ENCODE measurements at places on chromosomes 6 and 20.

DNA sequence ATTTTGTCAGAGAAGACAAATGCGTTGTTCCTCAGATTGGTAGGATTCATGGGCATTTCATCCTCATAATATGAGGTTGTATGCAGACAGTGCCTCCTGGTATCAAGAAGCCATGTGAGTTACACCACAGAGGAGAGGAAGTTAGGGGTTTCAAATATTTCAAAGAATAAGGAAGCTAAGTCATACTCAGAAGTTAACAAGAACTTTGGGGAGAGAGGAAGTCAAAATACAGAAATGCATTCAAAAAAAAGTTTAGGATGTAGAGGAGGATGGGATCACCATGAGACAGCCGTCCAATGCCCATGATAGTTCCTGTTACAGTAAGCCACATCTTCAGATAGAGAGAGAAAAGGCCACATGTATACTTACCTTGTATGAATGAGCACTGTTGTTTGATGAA is 22.3 kb downstream of the HLA-DOB start:
- DNase-seq: peak; percentile 53

DNA sequence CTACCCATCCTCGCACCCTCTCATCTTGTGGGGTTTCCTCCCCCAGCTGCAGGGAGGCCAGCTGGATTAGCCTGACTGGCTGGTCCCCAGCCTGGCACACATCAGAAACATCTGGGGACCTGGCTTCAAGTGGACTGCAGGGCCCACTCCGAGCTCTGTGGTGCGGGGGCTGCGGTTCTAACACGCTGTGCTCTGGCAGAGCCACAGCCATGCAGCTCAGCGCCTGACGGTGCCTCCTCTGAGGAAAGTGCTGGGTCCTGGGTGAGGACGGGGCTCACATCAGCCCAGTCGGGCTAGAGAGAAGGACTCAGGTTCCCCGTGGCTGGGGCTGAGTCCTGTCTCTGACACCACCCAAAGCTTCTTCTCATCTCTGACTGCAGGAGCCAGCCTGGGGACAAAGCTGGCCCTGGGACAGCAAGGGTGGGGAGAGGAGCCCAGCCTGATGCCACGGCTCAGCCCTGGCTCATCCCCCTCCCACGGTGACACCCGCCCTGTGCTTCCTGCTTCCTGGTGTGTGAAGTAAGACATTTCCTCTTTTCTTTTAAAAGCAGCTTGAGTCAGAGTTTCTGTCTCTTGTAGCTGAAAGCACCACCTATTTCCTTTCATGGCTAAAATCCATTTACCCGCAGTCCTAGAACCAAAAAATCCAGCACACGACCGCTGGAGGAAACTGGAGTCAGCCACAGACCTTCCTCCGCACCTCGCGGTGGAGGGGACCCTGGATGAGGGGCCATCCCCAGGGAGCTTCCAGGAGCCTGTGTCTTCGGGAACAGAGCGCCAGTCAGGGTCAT is 127.4 kb upstream of the AFDN start:
- peak; percentile 80 for DNase-seq

DNA sequence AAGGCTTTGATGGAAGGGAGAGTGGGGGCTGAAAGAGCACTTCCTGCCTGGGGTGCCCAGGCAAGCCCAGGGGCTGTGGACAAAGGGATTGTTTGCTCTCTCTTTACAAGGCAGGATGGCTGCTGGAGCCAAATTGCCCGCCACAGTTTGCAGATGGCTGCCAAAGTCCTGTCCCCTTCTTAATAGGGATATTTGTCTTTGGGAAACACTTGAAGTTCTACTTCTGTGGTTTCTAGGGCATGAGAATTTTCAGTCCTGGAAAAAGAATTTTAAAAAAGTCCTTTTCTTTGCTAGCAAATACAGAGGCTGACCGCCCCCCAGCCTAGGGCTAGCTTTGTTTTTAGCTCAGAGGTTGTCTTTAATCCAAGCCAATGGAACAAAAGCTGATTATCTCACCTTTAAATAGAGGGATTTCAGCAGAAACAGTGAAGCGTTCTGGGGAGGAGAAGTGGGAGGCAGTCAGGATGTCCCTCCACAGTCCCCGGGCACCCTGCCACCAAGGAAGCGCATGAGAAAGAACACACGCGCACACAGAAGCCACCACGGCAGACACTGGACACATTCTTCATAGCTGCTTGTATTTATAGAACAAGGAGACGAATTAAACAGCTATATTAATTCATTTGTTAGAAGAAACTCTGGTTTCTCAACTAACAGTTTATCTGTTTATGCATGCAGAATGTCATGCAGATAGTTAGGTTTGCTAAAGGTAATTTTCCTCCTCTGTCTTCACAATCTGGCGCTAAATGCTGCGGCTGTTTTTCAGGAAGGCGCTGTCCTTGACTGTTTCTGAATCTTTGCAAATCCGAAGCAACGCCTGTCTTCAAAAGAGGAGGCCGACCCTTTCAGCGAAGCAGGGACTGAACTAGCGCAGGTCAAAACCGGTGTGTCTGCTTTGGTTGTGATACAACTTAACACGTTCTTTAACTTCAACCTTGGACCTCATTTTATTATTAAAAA is 736.9 kb downstream of the QKI start:
- no peak for DNase-seq

- DNase-seq: no peak
Observed at GRCh38 chr6:170097505-170098427, 193.1 kb downstream of the DLL1 start.

DNA sequence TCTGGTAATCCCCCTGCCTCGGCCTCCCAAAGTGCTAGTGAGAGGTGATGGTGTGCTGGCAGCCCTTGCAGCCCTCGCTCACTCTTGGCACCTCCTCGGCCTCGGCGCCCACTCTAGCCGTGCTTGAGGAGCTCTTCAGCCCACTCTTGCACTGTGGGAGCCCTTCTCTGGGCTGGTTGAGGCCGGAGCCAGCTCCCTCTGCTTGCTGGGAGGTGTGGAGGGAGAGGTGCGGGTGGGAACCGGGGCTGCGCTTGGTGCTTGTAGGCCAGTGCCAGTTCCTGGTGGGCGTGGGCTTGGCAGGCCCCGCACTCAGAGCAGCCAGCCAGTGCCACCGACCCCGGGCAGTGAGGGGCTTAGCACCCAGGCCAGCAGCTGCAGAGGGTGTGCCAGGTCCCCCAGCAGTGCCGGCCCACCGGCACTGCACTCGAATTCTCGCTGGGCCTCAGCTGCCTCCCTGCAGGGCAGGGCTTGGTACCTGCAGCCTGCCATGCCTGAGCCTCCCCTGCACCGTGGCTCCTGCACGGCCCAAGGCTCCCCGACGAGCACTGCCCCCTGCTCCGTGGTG is 189.0 kb upstream of the ASCC3 start:
- no peak for DNase-seq

- DNase-seq: no peak
Observed at GRCh38 chr6:81655696-81656095, 96.8 kb downstream of the TENT5A start.

DNA sequence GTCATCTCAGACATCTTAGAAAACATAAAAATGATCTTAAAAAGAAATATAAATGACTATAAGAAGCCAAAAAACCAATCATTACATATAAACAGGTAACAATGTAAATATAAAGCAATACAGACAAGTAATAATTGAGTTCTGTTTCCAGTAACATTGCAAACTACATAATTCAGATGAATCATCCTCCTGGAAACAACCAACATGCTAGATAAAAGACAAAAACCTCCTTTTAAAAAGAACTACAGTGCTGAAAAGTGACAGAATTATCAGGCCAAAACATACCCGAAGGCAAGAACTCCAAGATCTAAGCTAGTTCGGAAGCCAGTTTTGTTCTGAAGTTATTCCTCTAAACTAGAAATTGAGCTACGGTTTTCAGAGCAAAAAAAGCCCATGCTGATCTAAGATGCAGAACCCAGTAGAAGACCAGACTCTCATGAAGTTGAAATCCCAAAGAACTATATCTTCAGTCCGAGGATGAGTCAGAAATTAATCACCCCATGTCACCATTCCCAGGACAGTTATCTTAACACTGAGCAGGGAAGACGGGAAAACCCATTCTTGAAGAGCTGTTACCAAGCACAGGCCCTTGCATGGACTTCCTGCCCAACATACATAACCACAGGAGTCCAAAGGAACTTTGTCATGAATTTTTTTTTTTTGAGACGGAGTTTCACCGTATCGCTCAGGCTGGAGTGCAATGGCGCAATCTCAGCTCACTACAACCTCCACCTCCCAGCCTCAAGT is 9.8 kb downstream of the PGM3 start:
- no peak for DNase-seq

DNA sequence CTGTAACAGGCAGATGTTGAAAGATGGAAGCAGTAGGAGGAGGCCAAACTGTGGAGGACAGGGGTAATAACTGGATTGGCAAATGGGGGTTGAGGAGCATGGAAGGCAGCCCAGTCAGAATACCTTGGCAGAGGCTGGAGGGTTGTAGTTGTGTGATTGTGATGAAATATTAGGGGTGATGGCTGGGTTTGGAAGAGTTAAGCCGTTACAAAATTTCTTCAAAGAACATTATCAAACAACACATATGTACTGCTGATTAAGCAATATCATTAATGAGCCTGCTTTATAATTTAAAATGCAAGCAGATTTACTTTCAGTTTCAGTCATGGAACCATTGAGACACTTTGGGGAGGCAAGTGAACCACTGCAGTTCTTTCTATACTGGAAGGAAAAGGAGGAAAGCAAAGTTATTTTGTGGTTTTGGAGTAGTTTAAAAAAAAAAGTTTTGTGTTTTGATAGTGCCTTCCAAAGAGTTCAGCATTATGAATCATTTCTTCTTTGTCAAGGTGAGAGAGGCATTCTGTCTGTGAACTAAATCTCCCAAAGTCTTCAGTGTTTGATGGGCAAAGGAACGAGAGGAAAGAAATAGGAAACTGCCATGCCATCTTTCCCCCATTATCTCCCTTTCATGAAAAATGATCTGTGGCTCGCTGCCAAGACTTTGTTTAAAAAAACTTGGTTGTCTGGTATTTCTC is 20.7 kb downstream of the FOXO3 start:
- no peak for DNase-seq

- peak; percentile 8 for DNase-seq
Observed at GRCh38 chr6:111361648-111362047, 121.4 kb downstream of the REV3L start.

DNA sequence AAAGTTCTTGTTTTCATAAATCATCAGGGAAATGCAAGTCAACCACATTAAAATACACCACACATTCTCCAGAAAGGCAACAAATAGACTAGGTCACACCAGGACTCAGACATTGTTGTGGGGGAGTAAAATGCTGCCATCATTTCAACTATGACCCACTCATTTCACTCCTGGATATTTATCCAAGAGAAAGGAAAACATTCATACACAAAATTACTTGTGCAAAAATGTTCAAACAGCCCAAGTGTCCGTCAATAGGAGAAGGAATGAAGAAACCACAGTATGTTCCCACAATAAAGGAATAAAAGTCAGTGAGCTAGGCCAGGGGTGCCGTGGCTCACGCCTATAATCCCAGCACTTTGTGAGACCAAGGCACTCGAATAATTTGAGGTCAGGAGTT is 81.5 kb upstream of the QKI start:
- no peak for DNase-seq

GRCh38 chr6:125846292-125847024 is 55.7 kb downstream of the NCOA7 start:
- no peak for DNase-seq

DNA sequence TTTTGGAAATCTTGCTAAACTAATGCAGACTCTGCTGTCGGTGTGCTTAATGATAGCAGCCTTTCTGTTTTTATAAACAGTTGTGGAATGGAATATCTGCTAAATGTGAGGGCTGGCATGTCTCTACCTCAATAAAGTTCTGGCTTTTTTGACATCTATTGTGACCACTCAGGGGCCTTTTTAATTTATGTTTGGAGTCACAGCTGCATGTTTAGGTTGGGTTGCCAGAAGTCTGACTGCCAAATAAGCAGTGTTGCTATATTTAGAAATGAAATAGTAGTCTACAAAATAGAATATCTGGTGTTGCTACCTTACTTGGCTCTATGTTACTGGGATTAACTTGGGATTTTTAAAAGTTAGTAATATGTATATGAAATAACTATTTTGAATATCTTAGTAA is 125.1 kb upstream of the LOC128125822 start:
- DNase-seq: no peak

DNA sequence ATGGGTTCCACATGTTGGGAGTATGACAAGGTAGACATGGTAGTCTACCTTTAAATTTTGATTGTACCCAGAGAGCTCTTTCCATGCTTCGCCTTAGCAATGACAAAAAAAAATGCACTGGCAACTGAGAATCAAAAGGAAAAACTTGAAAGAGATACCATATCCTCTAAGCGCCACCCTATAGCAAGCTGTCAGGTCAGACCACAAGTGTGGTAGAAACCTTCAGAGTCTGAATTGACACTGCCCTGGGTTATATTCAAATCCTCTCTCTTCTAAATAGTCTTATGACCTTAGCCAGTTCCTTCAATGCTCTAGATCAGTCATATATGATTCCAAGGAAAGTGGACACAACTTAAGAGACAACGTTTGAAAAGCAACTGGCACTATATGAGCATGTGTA is 45.6 kb upstream of the SMLR1 start:
- DNase-seq: no peak

DNA sequence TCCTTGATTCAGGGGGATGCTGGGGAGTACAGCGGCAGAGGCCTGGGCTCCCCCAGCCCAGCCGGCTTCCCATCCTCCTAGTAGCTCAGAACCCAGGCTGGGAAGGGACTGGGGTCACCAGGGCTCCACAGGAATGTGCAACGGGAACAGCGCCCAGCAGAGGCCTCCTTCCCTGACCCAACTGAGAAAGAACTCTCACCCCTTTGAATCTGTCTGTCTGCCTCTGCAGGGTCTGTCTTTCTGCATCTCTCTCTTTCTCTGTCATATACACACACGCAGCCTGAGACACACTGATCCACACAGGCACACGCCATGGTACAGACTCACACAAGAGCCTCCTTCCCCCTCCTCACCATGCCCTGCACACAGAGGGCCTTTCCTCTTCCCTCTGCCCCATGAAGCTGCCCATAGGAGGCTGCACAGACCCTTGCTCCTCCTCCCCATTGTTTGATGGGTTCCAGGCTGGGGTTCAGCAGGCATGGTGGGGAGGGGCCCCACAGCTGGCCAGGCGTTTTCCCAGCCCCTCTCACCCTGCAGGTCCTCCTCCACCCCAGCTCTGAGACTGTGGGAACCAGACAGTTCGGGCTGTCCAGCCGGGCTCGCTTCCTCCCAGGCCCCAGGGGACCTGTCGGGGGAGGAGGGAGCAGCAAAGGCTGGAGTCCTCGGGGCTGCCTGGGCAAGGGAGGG is 2.8 kb downstream of the FOXS1 start:
- no peak for DNase-seq

DNA sequence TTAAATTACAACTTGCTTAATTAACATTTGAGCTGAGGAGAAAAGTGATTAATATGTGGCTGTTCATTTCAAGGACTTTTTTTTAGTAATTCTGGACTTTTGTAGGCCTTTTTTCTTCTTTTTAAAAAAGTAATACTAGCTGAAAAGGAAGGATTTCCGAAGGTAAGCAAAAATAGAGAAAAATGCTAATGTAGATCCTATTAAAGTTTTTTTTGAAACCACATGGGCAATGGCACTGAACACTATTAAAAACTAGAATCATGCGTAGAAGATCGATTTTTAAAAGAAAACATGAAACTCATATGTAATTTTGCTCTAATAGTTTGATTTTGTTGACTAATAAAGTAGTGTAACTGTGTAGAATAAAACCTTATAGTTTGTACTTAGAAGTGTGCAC is 2.4 kb downstream of the BAG2 start:
- DNase-seq: no peak

Measured in GDM1 (cell line).